ENCODE measurements at places on chromosomes 13 and 19. TPM values are rescaled to one million over a fixed set of nuclear protein-coding genes. Genes with fewer than 3 reads are reported as not detected.
A peak's percentile ranks its signal among the peaks of the same experiment; 100 is the strongest.

DNA sequence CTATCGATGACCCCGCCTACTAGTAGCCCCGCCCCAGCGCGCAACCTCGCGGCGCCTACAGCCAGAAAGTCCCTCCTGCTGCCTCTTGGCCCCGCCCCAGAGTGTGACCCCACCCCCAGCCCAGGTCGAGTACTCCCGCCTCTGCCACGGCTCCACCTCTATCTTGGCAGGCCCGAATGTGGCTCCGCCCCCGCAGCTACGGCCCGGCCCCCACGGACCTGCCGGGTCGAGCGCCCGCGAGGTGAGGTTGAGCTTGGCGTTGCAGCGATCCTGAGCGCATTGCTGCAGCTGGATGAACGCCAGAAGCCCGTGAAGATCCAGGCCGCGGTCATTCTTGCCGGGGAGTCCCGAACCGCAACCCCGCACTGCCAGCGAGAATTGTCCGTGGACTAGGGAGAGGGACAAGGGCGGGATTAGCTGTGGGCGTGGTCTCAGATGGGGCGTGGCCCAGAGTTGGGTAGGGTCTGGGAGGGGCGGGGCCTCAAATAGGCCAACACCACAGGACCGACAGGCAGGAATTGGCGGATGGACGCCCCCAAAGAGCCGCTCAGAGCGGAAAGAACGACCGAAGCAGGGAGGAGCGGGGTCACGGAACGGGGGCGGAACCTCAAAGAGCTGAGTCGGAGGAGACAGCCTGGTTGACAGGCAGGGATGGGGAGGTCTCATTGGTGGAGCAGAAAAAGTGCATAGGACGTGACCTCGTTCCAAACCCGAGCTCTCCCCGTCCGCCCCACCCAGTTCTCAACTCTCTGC, 1.9 kb downstream of the LYPD3 start:
- DNase-seq: peak; percentile 45

LACC1 gene
- 7.2 TPM for total RNA-seq

- no peak for DNase-seq
Measured at GRCh38 chr13:61765181-61765742, 349.6 kb upstream of the PCDH20 start.

MEDAG gene
- total RNA-seq: 2.2 TPM

- DNase-seq: no peak
Measured at GRCh38 chr13:113853518-113854237, 10.2 kb downstream of the GAS6 start.

- DNase-seq: no peak
Measured at GRCh38 chr13:110973007-110973700, 58.3 kb upstream of the ANKRD10 start.

DNA sequence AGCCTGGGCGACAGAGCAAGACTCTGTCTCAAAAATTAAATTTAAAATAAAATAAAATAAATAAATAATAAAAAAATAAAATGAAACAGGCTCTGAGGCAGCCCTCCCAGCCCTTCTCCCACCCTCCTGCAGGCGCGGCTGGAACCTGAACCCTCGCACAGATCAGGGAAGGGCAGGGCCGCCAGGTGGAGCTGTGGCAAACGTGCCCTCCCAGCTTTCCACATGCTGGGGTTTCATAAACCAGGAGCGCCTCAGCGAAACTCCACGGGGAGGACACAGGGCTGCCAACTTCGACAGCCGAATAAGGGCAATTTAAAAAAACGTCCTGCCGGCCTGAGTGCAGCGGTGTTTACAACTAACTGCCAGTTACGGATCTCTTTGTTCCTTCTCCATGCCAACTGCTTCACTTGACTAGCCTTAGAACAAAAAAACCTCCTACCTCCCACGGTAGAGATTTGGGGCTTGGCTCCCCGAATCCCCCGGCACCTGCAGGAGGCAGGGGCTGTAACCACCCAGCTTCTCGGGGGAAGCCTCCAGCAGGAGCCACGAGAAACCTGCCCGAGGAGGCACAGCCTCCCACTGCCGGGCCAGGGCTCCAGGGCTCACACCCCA, 15.9 kb downstream of the ZNF787 start:
- no peak for DNase-seq

NKPD1 gene
- 0.29 TPM for total RNA-seq

DNA sequence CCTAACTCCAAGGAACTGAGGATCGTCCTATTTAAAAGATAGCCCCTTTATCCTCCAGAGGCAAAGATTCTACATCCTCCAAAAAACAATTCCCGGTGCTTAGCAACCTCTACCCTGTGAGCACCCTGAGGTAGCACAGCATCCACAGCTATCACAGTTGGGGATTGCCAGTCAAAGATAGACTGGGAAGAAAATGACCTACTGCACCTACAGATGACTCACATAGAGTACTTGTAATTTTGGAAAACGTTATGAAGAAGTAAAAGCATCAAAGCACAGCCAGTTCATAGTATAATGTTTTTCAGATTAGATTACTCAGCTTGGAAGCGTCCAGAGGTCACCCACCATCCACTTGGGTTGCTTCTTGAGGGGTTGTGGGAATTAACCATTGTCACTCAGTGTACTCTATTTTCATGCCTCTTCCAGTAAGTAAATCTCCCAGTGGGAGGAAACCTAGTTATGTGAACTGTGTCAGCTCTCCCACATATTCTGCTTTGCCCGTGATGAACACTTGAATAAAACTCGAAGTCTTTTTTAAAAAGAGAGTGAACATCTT, 8.9 kb upstream of the FAM124A start:
- no peak for DNase-seq

- DNase-seq: no peak
Measured at GRCh38 chr19:47587295-47587694, 14.3 kb upstream of the ZNF541 start.

DNA sequence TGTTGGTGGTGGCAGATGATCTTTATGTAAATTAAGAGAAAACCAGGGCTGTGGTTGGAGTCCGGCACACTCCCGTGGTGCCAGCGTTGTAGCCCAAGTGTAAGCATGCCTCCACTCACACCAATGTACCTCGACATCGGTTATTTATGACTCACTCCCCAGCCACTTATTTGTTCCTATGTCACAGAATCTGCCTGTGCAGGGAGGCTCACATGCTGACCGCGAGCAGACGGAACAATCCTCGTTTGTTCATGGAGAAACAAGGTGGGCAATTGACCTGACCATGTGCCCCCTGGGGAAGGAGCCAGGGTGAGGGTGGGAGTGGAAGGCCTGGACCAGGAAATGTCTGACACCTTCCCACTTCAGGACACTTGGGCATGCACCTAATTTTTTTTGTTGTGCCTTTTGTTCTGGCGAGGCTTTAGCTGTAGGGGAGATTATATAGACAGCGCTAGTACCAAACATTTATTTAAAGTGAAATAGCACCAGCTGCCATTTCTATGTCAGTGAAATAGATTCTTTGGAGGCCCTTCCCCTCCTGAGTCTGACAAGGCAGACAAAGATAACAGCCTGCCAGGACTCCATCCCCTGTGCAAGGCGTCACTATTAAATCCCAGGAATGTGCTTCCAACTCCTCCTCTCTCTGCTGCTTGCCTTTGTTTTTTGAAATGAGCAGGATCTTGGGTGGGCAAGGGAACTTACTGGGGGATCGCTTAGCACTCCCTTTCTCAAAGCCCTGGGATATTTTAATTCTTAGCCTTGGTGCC, 394.2 kb downstream of the FGF9 start:
- no peak for DNase-seq

MRPL57 gene
- total RNA-seq: 26.7 TPM

DNA sequence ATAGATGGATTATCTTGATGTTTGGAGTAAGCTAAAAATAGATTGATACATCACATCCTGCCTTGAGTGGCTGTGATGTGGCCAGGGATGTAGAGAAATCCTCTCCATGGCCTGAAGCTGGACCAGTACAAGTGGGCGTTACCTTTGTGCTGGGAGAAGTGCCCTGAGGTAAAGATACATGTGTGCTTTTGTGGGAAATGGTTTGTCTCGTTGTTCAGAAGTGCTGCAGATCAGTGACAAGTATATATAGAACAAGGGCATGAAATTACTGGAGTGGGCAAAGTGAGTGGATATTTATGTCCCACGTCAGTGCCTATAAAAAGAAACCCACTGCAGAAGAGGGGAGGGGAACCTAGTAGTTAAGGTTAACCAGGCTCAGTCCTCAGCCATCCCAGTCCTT, 12.2 kb upstream of the ZNF304 start:
- no peak for DNase-seq

GRCh38 chr19:50427997-50428425, 4.7 kb upstream of the MYBPC2 start:
- no peak for DNase-seq

DNA sequence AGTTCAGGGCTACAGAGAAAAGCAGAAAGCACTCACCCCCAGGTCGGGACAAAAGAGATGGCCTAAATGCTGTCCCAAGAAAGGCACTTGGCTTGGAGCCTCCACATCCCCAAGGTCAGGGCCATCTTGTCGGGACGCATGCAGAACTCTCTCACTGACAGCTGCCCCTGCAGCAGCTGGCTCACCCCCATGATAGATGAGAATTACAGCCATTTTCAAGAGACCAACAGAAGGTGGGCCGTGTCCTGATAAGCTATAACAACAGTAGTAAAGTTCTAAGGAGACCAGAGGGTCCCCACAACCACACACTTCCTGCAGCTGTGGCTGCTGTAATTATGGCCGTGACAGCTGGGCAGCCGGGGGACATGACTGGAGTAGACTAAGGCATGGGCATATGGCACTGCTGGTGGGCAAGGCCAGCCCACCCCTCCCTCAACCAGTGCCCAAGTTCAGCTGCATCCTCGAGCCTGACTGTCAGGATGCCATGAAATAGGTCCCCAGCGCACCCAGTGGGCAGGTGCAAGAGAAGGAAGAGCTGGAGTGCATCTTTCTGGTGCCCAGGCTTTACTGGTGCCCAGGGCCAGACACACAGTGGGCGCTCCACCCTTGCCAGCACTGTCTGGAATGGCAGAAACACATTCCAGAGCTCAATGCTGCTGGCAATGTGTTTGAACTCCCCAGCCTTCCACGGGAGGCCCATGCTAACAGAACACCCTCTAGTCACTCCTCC, 436.7 kb upstream of the ZNF507 start:
- no peak for DNase-seq

SLC46A3 gene
- total RNA-seq: 25.5 TPM

PRR22 gene
- 0.76 TPM for total RNA-seq

GRCh38 chr19:46860846-46861690, at the start of gene ARHGAP35:
Gene ARHGAP35, plus strand, starts transcription at chr19:46860997. Its CDS starts 57,679 bp downstream, at chr19:46918676.
- no peak for DNase-seq

PSG6 gene
- total RNA-seq: not detected

GRCh38 chr13:36513266-36513665, 81.0 kb downstream of the CCNA1 start:
- no peak for DNase-seq

GRCh38 chr19:670609-671075, 5.5 kb upstream of the FSTL3 start:
- no peak for DNase-seq

DNA sequence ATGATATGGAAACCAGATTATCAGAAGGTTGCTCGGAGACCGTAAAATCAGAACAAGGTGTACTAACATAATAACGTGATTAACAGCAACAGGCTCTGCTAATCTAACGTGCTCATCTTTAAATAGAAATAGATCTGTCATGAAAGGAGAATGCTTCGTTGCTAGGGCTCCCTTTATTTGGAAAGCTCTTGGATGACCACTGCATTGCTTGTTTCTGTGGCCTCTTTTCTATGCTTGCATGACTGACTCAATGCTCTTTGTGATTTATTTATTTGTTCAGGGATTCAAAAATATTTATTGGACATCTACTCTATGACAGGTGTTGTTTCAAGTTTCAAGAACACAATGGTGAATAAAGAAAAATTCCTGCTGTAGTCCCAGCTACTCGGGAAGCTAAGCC, 22.3 kb upstream of the ZDHHC20 start:
- no peak for DNase-seq

PSG3 gene
- 0.29 TPM for total RNA-seq

SYT3 gene
- total RNA-seq: 0.53 TPM
